ENCODE measurements at places on chromosomes 13 and 19.

DNA sequence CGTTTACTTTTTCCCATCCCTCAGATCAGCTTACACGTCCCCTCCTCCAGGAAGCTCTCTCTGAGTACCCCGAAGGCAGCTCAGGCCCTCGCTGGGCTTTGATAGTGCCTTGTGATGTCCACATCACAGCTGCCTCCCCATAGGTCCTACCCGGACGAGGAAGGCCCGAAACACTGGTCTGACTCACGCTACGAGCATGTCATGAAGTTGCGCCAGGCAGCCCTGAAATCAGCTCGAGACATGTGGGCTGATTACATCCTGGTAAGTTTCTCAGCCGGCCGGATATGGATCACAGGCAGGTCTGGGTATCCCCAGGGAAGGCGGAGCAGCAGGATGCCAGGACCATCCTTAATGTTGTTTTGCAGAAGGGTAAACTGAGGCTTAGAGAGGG lies 4.8 kb downstream of the COLGALT1 start:
- DNase-seq = no peak

GRCh38 chr19:21483589-21484170 lies 21.7 kb upstream of the ZNF429 start:
- peak; percentile 41 for DNase-seq

- DNase-seq = no peak
Observed at GRCh38 chr13:90103099-90103784, 1244.2 kb upstream of the MIR17HG start.

DNA sequence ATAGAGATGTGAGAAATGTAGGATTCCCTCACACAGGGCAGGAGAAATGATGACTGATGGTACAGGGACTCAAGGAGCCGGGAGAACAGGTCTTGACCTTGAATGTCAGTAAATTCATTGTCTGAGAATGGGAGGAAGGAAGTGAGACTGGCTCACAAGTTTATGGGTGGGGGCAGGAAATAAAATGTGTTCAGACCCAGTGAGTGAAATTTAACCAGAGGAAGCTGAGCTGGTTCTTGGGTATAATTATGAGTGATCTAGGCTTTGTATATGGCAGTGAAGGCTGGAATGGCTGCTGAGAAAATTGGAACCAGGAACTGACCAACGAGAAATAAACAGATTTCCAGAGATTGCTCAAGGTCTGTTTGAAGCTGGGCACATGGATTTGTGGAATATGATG lies 6.3 kb upstream of the IGSF23 start:
- no peak for DNase-seq

DNA sequence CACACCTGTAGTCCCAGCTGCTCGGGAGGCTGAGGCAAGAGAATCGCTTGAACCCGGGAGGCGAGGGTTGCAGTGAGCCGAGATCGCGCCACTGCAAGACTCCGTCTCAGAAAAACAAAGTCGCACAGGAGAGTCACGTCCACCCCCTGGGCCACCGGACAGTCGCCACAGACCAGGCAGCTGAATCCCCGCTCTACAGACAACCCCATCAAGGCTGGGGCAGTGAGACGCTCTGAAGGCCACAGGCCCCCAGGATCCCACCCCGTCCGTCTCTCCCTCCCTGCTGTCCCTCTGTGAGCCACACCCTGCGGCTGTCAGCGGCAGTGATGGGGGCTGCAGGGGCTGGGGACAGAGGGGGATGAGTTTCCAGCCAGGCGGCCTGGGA lies 15.5 kb upstream of the PTBP1 start:
- no peak for DNase-seq

DNA sequence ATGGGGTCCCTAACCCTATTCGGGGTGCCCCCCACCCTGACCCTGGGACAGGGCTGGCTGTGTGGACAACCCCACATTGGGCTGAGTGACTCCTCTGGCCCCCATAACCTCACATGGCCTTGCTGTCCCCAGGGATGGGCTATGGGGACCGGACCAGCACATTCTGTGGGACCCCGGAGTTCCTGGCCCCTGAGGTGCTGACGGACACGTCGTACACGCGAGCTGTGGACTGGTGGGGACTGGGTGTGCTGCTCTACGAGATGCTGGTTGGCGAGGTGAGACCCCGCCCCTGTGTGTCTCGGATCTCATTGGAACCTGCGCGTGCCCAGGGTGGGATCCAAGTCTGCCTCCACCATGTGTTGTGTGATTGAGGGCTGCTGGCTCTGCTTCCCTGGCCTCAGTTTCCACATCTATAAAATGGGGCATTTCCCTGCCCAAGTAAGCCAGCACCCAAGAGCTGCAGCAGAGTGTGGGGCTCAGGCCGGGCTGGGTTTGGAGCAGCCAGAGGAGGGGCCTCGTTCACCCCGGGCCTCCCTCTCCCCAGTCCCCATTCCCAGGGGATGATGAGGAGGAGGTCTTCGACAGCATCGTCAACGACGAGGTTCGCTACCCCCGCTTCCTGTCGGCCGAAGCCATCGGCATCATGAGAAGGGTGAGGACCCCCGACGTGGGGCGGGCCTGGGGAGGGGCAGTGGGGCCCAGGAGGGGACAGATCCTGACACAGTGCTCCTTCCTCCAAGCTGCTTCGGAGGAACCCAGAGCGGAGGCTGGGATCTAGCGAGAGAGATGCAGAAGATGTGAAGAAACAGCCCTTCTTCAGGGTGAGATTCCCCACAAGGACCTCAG lies 4.9 kb downstream of the PTGER1 start:
- DNase-seq = no peak

DNA sequence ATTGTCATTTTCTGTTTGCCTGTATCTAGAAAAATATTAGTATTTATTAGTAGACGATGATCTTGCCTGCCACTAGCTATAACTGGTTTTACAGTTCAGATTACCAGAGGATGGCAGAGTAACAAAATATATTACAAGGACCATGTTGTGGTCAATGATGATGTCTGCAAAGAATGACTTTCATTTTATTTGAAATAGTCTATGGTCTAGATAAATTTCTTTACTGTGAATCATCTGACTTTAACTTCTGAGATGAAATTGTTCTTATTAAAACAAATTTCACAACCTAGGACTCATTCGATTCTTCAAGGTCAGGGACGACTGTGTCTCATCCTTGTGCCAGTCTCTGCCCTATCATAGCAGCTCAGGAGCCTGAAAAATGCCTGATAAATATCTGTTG lies 637.8 kb upstream of the KLF12 start:
- DNase-seq = no peak

- no peak for DNase-seq
Observed at GRCh38 chr13:20192836-20193161, at the start of gene GJB2. Gene GJB2 (minus strand): TSS chr13:20192938. CDS start chr13:20189581, 3,357 bp downstream.

DNA sequence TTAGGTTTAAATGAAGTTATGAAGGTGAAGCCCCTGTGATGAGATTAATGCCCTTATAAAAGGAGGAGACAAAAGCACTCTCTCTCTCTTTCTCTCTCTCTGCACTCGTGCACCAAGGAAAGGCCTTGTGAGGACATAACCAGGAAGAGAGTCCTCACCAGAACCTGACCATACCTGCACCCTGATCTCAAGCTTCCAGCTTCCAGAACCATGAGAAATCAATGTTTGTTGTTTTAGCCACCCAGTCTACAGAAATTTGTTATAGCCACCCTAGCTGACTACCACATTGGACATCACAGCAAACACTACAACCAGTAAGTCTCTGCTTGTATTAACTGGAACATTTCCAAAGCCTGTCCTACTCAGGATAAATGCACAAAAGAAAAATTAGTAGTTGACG lies 34.7 kb upstream of the WDFY2 start:
- DNase-seq = no peak

DNA sequence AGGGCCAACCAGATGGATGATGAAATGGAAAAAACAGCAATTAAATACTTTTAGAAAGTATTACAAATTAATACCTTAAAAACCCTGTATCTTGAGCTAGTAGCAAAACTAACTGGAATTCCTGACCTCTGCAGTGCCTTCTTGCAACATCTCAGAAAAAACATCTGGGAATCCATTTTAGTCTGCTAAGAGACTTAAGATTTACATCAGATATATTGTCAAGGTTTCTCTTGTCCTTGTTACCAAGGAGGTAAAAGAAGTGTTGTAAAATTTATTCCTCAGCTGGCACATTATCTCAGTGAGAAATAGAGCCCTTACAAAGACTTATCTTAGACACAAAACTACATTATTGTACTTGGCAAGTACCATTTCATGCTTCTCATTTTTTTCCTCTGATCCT lies 18.5 kb downstream of the KCNRG start:
- no peak for DNase-seq

Data from T-helper 17 cell (primary cell).